Pericardium fibroblast (primary cell): ENCODE measurements at places on chromosomes 16 and 17. TPM values are rescaled to one million over a fixed set of nuclear protein-coding genes. Genes with fewer than 3 reads are reported as not detected.

IL21R gene
- total RNA-seq = 2.3 and 3.9 TPM in 2 replicates

CDT1 gene
- total RNA-seq = 1.5 and 5.4 TPM in 2 replicates

ATXN2L gene
- 48.3 and 79.2 TPM in 2 replicates for total RNA-seq

ZNF778 gene
- total RNA-seq = 6.2 and 9.9 TPM in 2 replicates

GFAP gene
- not detected in 2 replicates for total RNA-seq

TMEM238L gene
- not detected in 2 replicates for total RNA-seq

TP53TG3B gene
- not detected in 2 replicates for total RNA-seq

NOS2 gene
- total RNA-seq = 0.68 TPM in 1 of 2 replicates, not detected in the other

GAST gene
- total RNA-seq = not detected in 2 replicates

LCAT gene
- total RNA-seq = 7.1 and 10.5 TPM in 2 replicates

WIPF2 gene
- 5.4 and 7.0 TPM in 2 replicates for total RNA-seq

NOMO2 gene
- total RNA-seq = 48.3 and 77.7 TPM in 2 replicates

KRTAP4-1 gene
- not detected in 2 replicates for total RNA-seq

RPS15A gene
- 2,347 and 4,479 TPM in 2 replicates for total RNA-seq

TNFSF12 gene
- total RNA-seq = 14.1 and 17.4 TPM in 2 replicates

ADAD2 gene
- total RNA-seq = not detected in 2 replicates

TP53TG3 gene
- not detected in 2 replicates for total RNA-seq

NRN1L gene
- 0.47 and 0.77 TPM in 2 replicates for total RNA-seq

WDR81 gene
- 23.2 and 27.5 TPM in 2 replicates for total RNA-seq

ZNF750 gene
- not detected in 2 replicates for total RNA-seq

CFAP97D1 gene
- total RNA-seq = not detected in 2 replicates

FOXK2 gene
- 30.1 and 35.6 TPM in 2 replicates for total RNA-seq

ENPP7 gene
- total RNA-seq = not detected in 2 replicates

FLCN gene
- 35.9 and 57.6 TPM in 2 replicates for total RNA-seq

MT4 gene
- total RNA-seq = not detected in 2 replicates

KRTAP4-16 gene
- total RNA-seq = not detected in 2 replicates

HSF5 gene
- total RNA-seq = under 0.01 TPM in 1 of 2 replicates, not detected in the other

CSH2 gene
- total RNA-seq = not detected in 2 replicates

C16orf95 gene
- 1.1 and 2.0 TPM in 2 replicates for total RNA-seq

TBC1D3G gene
- total RNA-seq = under 0.01 TPM in 1 of 2 replicates, not detected in the other

RPGRIP1L gene
- total RNA-seq = 7.1 and 8.7 TPM in 2 replicates

PIGS gene
- 56.1 and 82.5 TPM in 2 replicates for total RNA-seq

ADPRM gene
- 6.9 and 18.3 TPM in 2 replicates for total RNA-seq
